ENCODE measurements at places on chromosomes 4 and X.

DNA sequence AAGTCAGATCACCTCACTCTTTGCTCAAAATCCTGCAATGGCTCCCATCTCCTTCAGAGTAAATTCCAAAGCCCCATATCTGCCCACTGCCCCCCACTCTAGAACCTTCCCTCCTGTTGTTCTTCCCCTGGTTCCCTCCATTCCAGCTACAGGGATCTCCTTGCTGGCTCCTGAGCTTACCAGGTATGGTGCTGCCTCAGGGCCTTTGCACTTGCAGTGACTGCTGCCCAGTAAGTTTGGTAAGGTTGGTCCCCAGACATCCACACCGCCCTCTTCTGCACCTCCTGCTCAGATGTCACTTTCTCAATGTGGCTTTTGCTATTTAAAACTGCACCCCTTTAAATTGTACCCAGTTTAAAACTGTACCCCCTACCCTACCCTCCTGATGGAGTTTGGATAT is 7.8 kb upstream of the MAN2B2 start:
- no peak for DNase-seq

- peak; percentile 23 for DNase-seq
Measured at GRCh38 chrX:45401923-45402322, 201.2 kb upstream of the DIPK2B start.

DNA sequence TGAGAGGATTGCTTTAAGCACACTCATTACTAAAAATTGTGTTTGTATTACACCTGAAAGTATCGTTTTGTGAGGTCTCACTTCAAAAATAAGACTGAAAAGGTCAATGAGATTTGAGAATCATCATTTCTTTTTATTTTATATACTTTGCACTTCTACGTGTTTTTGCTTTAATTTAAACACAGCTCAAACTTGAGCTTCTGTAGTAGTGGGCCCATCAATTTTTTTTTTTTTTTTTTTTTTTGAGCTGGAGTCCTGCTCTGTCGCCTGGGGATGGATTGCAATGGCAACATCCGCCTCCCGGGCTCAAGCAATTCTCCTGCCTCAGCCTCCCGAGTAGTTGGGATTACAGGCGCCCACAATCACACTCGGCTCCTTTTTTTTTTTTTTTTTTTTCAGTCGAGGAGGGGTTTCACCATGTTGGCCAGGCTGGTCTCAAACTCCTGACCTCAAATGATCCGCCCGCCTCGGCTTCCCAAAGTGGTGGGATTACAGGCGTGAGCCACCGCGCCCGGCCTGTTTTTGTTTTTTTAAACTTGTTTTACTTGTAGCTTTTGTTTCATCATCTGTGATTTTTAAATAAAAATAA is 1.5 kb downstream of the GSTCD start:
- DNase-seq = no peak

DNA sequence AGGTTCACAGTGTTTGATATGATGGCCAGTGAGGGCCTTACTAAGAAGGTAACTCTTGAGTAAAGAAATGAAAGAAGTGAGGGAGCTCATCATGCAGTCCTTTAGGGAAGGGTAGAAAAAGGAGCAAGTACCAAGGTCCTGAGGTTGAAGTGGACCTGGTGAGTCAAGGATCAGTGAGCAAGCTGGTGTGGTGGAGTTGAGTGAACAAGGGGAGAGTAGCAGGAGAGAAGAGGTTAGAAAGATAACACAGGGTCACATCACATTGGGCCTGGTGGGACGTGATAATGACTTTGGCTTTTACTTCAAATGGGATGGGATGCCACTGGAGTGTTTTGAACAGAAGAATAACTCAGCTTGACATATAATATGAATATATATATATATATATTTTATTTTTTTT is 44.7 kb downstream of the OSTC start:
- DNase-seq = no peak

DNA sequence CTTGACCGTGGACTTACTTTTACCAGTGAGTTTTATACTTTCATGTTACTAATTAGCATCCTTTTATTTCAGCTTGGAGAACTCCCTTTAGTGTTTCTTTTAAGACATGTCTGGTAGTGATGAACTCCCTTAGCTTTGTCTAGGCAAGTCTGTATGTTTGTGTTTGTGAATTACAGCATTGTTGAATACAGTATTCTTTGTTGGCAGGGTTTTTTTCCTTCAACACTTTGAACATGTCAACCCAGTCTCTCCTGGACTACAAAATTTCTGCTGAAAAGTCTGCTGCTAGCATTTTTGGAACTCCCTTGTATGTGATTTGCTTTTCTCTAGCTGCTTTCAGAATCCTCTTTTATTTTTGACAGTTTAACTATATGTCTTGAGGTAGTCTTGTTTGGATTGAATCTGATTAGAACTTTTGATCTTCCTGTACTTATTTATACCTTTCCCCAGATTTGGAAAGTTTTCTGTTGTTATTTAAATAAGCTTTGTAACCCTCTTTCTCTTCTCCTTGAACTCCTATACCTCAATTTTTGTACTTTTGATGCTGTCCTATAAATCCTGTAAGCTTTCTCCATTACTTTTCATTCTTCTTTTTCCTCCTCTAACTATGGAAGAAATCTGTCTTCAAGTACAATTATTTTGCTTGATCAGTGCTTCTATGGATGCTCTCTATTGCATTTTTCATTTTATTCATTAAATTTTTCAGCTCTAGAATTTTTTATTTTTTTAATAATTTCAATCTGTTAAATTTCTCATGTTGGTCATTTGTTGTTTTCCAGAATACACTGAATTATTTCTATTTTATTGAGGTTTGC is 14.1 kb downstream of the PAPSS1 start:
- no peak for DNase-seq

DNA sequence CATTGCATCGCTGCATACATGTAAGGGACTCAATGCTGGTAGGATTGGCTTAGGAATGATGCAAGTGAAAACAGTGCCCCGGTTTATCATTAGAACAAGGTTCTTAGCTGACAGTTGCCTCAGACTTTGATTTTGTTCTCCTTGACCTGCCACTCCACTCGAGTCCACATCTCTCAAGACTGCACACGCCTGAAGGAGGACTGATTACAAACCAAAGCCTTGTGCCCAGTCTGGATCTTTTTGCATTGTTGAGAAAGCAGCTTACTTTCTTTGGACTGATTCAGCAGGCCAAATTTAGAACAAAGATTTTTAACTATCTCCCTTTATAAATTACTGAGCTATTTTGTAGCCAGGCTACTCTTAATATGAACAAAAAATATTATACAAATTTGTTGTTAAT is 125.6 kb downstream of the PTTG2 start:
- no peak for DNase-seq

DNA sequence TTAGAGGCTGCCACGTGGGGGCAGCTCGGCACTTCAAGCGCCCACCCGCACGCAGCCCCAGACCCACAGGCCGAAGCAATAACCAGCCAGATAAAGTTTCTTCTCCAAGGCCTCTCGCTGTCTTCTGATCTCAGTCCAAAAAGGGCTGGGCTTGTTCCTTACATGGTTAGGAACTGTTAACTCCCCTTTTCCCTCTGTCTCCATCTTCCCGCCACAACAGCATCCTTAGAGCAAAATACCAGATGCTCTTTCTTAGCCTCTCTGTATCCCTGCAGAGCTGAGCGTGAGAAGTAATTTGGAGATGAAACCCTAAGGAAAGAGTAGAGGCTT is 23.4 kb upstream of the KIAA1210 start:
- peak; percentile 84 for DNase-seq

DNA sequence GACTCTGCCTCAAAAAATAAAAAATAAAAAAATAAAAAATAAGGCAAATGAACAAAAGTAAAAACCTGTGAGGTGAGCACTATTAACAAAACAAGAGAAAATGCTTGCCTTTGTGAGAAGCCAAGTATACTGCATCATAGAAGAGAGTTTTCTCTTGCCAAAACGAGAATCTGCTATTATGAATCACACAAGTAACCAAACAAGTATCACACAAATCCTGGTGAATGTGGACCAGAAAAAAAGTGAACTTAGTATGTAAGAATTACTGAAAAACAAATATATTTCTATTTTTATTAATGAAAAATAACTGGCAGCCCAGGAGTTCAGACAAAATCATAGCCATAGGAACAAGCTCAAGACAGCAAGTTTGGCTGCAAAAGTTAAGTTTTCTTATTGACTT is 193.5 kb downstream of the PDGFC start:
- DNase-seq = no peak

DNA sequence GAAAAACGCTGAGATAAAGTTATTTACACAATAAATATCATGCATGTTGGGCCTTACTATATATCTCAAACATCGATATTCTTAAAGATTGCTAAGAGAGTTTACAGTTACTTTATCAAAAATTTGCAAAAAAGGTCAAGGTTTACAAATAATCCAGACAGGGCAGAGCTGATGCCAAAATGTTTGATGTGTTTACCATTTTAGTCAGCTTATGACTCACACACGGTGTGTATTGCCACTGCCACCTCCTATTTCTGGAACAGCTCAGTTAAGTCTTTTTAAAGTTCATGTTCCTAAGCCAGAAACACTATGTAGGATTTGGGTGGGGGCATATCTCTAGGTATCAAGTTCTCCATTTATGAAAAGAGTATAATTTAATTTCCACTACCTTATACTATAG is 580.6 kb downstream of the INPP4B start:
- DNase-seq = no peak

DNA sequence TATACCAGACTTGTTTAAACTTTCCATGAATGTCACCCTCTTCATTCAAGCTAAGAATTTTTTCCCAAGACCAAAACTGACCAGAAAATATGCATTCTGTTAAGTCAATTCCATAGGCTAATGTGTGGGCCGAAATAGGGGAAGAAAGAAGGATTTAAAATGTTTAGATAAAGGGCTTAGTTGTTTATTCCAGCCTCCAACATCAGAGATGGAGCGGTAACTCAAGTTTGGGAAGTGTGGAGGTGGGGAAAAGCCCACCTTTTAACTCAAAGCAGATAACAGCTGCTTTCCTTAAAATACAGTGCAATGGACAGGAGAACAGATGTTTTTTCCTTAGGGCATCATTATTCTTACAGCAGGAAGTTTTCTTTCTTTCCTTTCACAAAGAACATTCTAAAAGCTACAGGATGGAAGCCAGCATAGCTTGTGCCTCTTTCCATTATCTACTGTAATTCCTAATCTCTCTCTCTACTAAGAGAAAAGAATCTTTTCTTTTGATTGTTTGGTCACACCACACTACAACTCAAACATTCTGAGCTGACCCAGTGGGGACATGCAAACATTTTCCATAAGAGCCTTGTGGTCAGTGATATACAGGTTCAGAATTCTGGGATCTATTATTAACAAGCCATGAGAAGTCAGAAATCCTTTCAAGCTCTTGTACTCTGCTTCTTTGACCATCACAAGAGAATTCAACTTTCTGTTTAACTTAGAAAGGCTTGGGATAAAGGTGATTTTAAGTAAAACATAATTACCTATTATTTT is 101.6 kb downstream of the PDE5A start:
- DNase-seq = no peak

DNA sequence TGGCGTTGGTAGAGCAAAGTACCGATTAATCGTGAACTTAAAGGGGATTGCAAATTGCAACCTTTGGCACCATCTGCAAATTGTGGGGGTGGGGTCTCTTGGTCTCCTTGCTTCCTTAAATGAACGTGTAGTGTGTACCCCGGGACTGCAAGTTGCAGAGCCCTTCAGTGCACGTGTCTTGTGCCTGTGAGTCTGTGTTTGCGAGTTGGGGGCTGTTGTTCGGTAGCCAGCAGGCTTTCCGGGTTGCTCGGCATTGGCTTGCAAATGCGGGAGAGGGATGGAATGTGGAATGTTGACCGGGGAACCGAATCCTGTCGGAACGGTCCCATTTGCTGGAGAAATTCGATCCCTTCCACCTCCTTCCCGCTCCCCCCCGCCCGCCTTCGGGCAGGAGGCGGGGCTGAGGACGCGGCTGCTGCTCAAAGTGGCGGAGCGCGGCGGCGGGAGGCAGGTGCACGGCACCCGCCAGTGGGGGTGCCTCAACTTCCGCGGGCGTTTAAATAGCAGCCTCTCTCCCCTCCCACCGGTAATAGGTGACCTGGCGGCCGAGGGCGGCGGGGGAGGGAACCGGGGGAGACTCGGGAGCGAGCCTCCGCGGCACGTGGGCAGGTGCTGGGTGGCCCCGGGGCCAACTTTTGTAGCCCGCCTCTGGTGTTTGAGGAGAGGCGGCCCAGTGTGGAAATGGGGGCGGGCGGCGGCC is 1.5 kb downstream of the JADE1 start:
- DNase-seq = peak; percentile 83
